ENCODE measurements at places on chromosomes 6 and 20. TPM values are rescaled to one million over a fixed set of nuclear protein-coding genes. Genes with fewer than 3 reads are reported as not detected.

GRCh38 chr6:120700001-120700400 is 634.3 kb downstream of the TBC1D32 start:
- DNase-seq = no peak

DNA sequence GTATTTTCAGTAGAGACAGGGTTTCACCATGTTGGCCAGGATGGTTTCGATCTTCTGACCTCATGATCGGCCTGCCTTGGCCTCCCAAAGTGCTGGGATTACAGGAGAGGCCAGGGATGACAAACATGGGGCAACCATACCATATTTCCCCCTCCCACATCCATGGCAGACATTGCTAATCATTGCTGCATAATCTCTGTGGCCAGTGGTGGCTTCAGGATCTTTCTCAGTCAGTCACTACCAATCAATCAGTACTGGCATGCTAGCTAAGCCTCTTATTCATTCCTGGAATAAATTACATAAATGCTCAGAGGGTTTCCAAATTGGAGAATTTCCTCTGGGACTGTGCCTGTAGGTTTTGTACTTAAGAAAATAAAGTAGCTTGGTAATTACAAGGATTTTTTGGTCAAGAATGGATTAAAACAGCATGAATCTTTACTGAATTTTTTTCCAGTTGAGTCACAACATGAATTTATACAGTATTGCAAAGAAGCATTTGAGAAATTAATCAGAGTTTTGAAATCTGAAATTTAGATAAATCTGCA is 138.1 kb downstream of the FNDC1 start:
- DNase-seq = no peak

GRCh38 chr6:56595490-56596122 is 47.1 kb downstream of the DST start:
- DNase-seq = peak; percentile 60

DNA sequence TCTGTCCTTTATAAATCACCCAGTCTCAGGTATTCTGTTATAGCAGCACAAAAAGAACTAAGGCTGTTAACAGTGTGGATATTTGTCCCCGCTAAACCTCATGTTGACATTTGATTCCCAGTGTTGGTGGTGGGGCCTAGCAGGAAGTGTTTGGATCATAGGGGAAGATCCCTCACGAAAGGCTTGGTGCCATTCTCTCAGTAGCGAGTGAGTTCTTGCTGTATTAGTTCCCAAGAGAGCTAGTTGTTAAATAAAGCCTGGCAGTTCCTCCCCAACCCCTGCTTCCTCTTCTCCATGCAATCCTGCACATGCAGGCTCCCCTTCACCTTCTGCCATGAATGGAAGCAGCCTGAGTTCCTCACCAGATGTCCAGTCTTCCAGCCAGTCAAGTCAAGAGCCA is 29.8 kb upstream of the ERVFRD-1 start:
- DNase-seq = no peak

DNA sequence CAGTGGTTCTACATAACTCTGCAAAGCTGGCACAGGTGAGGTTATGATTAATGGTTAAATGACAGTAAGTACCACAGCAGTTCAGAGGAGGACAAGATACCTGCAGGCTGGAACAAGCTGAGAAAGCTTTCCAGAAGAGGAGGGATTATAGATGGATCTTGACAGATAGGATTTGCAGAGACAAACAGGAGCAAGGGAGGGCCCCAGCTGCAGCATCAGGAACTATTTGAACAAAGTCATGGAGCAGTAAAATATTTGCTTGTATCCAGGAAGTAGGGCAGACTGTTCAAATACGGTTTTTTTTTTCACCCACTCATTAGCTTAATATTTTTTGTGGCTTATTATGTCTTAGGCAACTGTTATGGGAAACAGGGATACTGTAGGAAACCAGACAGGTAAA is 144.4 kb upstream of the MAN1A1 start:
- DNase-seq = no peak

DNA sequence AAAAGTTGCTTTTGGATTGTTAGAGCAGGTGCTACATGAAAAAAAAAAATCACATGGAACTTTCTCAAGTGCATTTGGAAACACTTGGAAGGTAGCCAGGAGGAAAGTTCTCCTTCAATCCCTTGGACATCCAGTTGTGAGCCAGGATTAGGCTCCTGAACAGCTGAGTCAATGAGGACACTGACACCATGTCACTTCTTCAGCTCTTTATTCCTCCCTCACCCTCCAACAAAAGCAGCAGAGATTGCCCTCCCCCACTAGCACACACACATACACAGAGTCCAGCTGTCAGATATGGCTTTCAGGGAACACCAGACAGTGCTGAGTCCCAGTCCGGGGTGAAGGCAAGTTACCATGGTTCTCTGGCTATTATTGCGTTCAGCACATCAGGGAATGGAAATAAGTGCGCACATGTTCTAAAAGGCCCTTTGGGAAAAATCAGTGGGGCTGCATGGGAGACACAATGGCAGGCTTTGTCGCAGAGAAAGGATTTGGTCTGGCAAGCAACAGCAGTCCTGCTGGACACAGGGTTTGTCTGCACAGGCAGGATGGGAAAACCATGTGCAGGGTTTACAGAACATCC is 124.7 kb upstream of the MARCKS start:
- DNase-seq = peak; percentile 70

- DNase-seq = no peak
These were observed 124.5 kb downstream of the TAF4 start for GRCh38 chr20:61940976-61941720.

DNA sequence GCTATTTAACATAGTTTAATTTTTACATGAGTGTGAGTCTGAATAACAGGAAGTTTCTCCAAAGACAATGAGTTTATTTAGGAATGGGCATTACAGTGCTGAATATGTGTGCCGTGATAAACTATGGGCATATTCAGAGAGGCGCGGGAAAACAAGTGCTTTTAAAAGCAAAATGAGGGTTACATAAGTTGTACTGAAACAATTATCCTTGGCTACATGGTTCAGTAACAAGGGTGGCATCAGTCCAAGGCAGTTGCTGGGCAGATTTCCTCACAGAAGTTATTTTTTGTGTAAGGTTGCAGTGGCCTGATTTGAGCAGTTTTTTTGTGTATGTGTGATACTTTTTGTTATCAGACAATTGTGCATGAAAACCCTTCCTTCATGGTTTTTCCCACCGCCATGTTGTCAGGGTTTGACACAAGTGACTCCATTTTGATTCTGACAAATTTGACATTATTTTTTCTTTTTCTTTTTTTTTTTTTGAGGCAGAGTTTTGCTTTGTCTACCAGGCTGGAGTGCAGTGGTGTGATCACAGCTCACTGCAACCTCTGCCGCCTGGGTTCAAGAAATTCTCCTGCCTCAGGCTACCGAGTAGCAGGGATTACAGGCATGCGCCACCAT is 22.3 kb upstream of the PXDC1 start:
- peak; percentile 75 for DNase-seq

GRCh38 chr20:15039088-15039752 is 701.8 kb upstream of the FLRT3 start:
- no peak for DNase-seq

GRCh38 chr6:26329763-26330511 is 35.1 kb upstream of the BTN3A2 start:
- DNase-seq = peak; percentile 57

GRCh38 chr20:38211200-38212097 is 46.4 kb upstream of the TGM2 start:
- DNase-seq = no peak

- no peak for DNase-seq
These were observed 2.7 kb upstream of the PDRG1 start for GRCh38 chr20:31954500-31954899.

DNA sequence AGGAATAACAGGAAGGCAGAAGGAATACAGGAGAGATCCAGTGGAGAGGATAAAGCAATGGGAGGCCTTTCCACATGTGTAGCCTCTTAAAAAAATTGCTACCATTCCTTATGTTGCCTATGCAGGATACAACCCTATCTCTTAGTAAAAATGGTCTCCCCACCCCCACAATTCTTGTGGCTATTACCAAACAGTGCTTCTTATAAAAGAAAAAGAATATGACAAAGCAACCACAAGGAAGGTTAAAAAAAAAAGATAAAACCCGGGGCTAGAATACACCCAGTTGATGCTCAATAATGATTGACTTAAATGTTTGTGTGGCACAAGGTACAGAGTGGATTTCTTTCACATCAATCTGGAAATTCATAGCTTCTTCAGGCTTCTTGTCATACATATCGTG is 250.9 kb downstream of the HIVEP2 start:
- DNase-seq = no peak

DNA sequence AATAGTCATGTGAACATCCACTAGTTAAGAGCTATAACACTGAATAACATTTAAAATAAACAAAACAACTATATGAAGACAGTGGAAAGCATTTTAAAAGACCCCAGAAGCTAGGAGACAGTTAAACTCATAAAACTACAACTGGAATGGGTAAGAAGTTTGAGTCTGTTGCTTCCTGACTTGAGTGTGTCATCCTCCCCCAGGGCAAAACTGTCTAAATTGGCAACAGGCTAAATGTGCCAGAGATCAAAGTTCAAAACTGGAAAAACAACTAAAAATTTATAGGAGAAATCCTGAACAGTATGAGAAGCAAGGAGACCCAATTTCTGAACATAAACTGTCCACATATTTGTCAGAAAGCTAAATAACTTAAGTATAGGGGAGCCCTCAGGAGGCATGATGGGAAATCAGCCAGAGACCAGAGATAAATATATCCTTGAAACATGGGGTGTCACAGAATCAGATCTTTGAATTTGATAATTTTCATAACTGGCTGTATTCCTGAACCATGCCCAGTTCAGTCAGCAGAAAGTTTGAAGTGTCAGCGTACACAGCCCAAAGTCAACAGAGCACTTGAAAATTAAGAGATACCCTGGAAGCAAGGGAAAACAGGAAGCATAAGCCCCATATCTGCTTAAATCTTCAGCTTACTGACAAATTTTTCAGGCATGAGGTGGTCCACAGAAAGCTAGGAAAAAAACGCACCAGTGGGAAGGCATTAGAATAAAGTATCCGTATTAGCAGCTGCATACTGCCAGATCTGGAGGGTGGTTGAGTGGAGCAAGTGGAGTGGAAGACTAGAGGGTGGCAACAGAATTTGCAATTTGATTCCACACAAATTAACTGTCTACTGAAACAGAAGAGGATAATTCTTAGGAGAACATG is 516.1 kb upstream of the MAN1A1 start:
- DNase-seq = no peak

- DNase-seq = peak; percentile 87
These were observed 240.1 kb upstream of the TBX18 start for GRCh38 chr6:85004361-85004995.

- no peak for DNase-seq
These were observed 57.6 kb downstream of the NOL4L start for GRCh38 chr20:32527447-32528055.

- DNase-seq = no peak
These were observed 109.1 kb downstream of the MAN1A1 start for GRCh38 chr6:119240257-119241110.

- DNase-seq = no peak
These were observed 5.4 kb upstream of the DNAJC5 start for GRCh38 chr20:63889241-63890200.

- no peak for DNase-seq
These were observed 17.6 kb downstream of the RIMS4 start for GRCh38 chr20:44792796-44793195.

- no peak for DNase-seq
These were observed 1.5 kb upstream of the PPDPF start for GRCh38 chr20:63518946-63519667.

- no peak for DNase-seq
These were observed 20.3 kb downstream of the PACSIN1 start for GRCh38 chr6:34486106-34486740.

- DNase-seq = no peak
These were observed 115.4 kb downstream of the TENT5A start for GRCh38 chr6:81636930-81637568.

DNA sequence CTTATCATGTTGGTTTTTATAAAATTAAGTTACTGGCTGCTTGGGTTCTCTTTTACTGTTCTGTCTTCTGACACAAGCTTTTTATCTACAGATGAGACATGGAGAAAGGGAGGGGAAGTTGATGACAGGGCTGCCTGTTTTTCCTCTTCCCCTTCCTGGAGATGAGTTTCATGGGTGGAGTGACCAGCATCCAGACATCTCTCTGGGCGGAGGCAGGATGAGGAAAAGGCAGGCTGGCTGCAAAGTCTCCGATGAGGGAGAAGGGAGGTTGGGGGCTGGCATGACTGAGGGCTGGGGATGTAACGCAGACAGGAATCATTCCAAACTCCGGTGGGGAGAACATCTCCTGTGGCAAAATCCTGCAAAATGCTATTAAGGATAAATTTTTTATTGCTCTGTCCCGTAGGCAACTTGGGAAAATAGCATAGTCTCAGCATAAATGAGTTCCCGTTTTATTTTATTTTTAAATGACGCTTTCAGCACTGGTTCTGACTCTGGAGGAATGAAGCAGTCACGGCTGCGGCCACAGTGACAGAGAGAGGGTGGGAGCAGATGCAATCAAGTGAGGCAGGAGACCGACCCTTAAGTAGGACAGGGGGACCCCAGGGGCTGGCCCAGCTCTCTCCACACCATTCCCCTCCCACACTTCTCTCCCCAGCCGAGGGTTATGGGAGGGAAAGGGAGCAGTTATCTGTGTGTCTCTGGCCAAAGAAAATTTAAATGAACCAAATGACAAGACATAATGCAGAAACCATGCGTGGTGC is 108.8 kb upstream of the PMEPA1 start:
- no peak for DNase-seq

The CST3 gene
- total RNA-seq = 256 TPM

The UBE2J1 gene
- total RNA-seq = 17.9 TPM

The OR10C1 gene
- not detected for total RNA-seq

The SLC32A1 gene
- total RNA-seq = not detected

The OPN5 gene
- 0.14 TPM for total RNA-seq

The ANKRD6 gene
- 21.5 TPM for total RNA-seq

The TCF21 gene
- 3.7 TPM for total RNA-seq

The VWA7 gene
- total RNA-seq = 24.7 TPM

The KHDRBS2 gene
- 5.0 TPM for total RNA-seq

The NANP gene
- 3.1 TPM for total RNA-seq

The ESF1 gene
- 16.6 TPM for total RNA-seq

The RIMS1 gene
- 0.92 TPM for total RNA-seq

The HCK gene
- total RNA-seq = not detected

The CNKSR3 gene
- total RNA-seq = 4.4 TPM

The MATN4 gene
- not detected for total RNA-seq

The LAMA2 gene
- total RNA-seq = 52.0 TPM

The RIPOR3 gene
- total RNA-seq = 3.8 TPM

The CRISP3 gene
- total RNA-seq = not detected

The TMEM244 gene
- total RNA-seq = not detected

The TCP1 gene
- 130 TPM for total RNA-seq
